ENCODE measurements at places on chromosomes 4 and X.
A peak's percentile ranks its signal among the peaks of the same experiment; 100 is the strongest.

DNA sequence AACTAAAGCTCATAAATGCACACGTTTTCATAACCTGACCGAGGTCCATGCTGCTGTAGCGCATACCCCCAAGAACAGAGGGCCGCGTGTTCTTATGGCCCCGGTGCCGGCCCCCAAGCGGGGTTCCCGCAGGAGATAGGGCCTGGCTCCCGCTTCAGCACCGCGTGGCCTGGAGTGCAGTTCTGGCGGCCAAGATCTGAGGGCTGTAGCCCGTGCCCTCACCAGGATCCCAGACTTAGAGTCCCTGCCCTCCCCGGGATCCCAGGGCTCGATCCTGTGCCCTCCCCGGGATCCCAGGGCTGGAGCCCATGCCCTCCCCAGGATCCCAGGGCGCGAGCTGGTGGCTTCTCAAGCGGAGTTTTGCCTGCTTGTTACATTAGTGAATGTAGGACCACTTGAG lies 1.0 kb upstream of the GRPEL1 start:
- DNase-seq, result peak; percentile 80

DNA sequence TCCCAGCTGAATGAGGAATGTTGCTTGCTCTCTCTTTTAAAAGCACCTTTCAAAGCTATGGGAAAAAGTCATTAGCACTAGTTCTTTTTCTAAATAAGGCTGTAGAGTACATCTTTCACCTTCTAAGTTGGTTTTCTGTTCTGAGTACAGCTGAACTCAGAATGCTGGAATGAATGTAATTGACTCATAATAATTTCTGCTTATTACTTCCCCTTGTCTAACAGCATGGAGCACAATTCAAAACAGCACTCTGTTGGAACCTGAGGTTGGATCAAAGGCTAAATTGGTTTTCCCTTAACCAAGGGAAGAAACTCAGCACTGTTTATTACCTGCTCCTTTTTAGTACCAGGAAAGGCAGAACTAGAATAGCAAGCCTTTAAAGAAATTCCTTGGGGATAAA lies 33.5 kb upstream of the CYP2U1 start:
- DNase-seq, result no peak

DNA sequence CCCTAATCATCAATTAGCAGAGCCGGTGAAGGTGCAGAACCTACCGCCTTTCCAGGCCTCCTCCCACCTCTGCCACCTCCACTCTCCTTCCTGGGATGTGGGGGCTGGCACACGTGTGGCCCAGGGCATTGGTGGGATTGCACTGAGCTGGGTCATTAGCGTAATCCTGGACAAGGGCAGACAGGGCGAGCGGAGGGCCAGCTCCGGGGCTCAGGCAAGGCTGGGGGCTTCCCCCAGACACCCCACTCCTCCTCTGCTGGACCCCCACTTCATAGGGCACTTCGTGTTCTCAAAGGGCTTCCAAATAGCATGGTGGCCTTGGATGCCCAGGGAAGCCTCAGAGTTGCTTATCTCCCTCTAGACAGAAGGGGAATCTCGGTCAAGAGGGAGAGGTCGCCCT lies 3.3 kb upstream of the OPN1LW start:
- no peak for DNase-seq

- DNase-seq, result peak; percentile 81
Measured at GRCh38 chrX:51332188-51332942, at the start of gene NUDT10. NUDT10 (plus strand) TSS chrX:51332822; CDS start chrX:51332966, 144 bp downstream.

DNA sequence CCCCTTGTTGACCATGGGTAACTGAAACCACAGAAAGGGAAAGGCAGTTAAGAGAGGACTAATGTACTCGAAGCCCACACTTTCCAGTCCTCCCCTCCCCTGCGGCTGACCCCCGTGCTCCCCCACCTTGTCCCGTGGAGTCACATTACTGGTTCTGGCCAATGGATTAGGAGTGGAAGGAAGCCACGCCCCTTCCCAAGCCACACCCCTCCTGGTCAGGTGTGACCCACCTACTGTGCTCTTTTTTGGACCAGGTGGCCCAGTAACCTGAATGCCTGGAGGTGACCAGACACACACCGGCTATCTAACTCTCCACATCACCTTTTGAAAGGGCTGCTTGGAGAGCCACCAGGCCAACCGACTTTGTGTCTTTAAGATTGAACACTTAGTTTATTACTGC lies 109.3 kb upstream of the MSX1 start:
- peak; percentile 43 for DNase-seq

DNA sequence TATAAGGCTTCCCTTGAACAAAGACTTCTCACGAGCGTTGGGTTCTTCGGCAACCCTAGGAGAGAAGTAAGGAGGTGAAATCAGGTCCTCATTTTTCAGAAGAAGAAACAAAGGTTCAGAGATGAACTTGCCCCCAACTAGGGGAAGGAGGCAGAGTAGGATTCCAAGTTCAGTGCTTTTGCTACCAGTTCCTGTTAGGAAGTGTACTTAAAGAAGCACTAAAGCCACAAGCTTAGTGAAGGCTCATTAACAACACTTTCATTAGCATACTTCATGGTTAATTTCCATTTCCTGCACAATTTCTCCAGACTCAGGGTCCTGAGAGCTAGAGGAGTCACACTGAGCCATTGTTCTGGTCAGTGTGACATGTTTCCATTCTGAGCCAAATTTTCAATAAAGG lies 52.1 kb downstream of the VSIG4 start:
- no peak for DNase-seq

GRCh38 chrX:7219153-7219705 lies 71.3 kb upstream of the PUDP start:
- DNase-seq, result peak; percentile 5

DNA sequence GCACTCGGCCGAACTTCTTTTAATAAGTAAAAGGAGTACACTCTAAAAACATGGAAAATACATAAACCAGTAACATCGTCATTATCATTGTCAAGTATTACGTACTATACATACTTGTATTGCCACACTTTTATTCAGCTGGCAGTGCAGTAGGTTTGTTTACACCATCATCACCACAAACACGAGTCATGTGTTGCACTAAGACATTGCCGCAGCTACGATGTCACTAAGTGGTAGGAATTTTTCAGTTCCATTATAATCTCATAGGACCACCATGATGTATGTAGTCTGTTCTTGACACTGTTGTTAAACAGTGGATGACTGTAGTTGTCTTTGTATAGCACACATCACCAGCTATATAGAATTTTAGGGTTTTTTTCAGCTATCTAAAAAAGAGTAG lies 48.0 kb upstream of the TMEM131L start:
- no peak for DNase-seq

- DNase-seq, result no peak
Measured at GRCh38 chr4:1168191-1169101, 3.9 kb downstream of the SPON2 start.

GRCh38 chr4:112075129-112075753 lies 70.0 kb upstream of the FAM241A start:
- peak; percentile 77 for DNase-seq

DNA sequence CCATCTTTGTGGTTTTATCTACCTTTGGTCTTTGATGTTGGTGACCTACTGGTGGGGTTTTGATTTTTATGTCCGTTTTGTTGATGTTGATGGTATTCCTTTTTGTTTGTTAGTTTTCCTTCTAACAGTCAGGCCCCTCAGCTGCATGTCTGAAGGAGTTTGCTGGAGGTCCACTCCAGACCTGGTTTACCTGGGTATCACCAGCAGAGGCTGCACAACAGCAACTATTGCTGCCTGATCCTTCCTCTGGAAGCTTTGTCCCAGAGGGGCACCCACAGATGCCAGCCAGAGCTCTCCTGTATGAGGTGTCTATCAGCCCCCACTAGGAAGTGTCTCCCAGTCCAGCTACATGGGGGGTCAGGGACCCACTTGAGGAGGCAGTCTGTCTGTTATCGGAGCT lies 199.3 kb upstream of the WDFY3 start:
- DNase-seq, result no peak

DNA sequence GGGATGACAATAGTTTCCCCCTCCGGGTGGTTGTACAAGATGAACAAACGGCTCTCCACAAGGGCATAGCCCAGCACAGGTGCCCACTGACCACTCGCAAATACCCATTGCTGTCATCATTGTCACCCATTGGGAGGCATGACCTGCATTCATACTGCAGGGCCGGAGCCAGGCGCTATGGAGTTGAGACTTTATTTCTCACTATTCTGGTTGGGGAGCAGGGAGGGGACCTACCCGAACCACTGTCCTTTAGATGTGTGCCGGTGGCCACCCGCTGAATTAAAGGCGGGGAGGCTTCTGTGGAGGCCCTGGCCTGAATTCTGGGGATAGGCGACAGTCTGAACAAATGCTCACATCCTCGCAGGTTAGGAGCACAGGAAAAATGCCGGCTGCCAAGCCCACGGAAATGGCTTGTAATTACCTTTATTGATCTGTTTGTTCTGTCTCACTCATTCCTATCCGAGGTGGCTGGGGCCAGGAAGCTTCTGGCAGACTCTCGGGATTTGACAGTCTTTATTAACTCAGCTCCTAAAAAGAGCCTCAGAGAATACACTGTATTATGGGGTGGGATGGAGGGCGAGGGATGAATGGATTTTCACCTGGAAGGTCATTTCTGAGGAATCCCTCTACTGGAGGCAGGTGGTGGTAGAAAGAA lies 125.1 kb upstream of the PSAPL1 start:
- DNase-seq, result no peak

GRCh38 chrX:103101299-103102042 lies 8.5 kb upstream of the NXF3 start:
- peak; percentile 3 for DNase-seq

DNA sequence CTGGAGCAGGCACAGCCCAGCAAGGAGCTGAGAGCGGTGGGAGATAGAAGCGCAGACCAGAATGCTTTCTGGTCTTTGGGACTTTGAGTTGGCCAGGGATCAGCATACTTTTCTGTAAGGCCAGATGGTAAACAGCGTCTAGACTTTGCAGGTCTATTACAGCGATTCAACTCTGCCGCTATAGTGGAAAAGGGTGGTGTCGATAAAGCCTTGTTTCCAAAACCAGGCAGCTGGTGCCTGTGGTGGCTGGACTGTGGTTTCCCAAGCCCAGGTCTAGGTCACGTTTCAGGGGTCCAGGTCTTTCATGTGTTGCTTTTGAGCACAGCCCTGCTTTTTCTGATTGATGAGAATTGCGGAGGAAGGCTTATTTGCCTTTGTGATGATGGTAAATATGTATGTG lies 40.1 kb downstream of the HTT-AS start:
- no peak for DNase-seq

GRCh38 chrX:130300010-130300282 lies 31.2 kb upstream of the ZNF280C start:
- DNase-seq, result no peak

- DNase-seq, result no peak
Measured at GRCh38 chr4:187500796-187501195, 494.8 kb upstream of the ZFP42 start.

DNA sequence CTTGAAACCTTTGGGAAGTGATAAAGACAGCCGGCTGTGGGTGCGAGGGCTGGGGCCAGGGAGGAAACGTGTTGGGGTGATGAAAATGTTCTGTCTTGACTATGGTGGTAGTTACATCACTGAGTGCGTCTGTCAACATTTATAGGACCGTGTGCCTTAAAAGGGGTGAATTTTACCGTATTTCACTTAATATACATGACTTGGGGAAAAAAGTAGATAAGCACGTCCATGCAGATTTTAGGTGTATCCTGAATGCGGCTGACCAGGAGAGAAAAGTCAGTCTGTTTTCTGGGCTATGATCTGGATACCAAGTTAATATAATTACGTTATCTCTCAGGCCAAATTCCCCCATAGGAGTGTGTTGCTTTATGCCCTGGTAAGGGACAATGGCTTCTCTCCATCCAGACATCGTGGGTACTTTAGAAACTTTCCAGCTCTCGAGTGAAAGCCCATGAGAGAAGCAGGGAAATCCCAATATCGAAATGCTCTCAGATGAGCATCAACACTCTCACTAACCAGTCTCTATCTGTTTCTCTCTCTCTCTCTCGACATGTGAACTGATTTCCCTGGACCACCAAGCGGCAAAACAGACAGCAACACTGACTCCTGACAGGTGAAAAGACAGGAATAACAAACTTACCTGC lies 71.5 kb downstream of the IRF2 start:
- DNase-seq, result peak; percentile 20

DNA sequence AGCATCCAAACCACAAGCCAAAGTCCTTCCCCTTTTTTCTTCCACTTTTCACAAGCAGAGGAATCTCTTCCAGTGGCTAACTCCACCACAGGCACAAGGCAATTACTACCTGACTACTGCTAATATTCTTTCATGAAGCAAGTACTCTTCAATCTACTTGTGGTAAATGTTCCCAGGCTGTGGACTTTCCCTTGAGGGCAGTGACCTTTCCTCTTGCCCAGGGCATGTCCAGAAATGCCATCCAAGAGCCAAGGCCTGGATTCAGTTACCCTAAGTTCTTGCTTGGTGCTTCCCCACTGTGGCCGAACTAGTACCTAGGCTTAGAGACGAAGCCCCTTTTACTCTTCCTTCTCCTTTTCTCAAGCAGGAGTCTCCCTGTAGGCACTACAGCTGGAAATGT lies 400.7 kb downstream of the DCAF12L2 start:
- DNase-seq, result no peak

DNA sequence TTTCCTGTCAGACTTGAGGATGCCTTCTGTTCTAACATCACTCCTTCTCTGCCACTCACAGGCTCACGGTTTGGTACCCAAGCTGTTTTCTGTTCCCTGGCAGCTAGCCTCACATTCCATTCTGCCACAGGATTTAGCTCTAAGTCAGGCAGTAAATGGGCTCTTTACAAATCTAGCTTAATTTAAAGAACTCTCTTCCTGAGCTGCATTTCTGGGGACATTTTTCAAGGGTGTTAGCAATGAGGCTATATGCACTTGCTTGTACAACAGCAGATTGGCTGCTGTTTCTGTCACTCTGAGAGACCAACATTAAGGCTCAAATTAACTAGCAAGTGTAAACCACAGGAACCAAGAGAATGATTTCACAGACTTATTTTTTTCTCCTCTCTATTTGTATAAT lies 337.8 kb upstream of the NOCT start:
- no peak for DNase-seq

GRCh38 chr4:80266253-80266901 lies at the start of gene FGF5:
FGF5 (plus strand) TSS chr4:80266664; CDS start chr4:80266825, 161 bp downstream.
- DNase-seq, result peak; percentile 53

DNA sequence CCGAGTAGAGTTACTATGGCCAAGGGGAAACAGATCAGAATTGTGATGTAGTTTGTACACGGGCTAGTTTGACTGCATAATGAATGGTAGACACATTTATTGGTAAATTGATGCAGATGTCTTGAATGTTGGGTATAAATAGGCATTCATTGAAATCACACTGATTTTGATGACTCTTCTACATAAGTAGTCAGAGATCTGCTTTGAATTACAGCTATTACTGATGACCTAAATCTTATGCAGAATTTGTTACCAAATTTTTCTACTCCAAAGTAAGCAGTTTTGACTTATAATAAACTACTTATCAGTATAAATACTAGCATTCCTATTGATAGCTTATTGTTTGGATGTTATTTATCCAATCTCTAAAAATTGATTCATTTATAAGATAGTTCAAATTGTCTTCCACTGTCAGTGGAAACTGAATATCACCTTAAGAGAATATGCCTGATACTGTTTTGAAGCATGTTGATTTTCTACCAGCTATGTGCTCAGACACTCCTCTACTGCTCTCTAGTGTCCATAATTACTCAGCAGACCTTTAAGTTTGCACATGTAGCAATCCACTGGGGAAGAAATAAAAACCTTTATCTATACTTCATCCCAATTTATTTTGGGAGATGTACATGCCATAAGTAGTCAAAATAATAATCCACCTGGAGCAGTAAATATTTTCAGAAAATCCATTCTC lies 120.3 kb downstream of the RASL11B start:
- peak; percentile 66 for DNase-seq

GRCh38 chr4:108466936-108467902 lies 153.2 kb upstream of the RPL34 start:
- no peak for DNase-seq

Data from GM23338 (cell line).